ENCODE measurements at places on chromosomes 7 and 10.

- DNase-seq = no peak
Measured at GRCh38 chr10:112728118-112728883, 221.7 kb upstream of the TCF7L2 start.

DNA sequence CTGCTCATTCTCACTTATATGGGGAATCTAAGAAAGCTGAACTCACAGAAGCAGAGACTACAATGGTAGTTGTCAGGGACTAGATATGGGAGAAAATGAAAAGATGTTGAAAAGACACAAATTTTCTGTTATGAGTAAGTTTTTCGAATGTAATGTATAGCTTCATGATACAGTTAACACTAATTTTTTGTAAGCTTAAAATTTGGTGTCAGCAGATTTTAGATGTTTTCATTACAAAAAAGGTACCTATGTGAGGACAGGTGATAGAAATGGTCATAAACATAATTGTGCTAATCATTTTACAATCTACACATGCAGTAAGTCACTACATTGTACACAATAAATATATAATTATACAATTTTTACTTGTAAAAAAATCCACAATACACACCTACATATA is 286.6 kb downstream of the ZNF33B start:
- DNase-seq = no peak

DNA sequence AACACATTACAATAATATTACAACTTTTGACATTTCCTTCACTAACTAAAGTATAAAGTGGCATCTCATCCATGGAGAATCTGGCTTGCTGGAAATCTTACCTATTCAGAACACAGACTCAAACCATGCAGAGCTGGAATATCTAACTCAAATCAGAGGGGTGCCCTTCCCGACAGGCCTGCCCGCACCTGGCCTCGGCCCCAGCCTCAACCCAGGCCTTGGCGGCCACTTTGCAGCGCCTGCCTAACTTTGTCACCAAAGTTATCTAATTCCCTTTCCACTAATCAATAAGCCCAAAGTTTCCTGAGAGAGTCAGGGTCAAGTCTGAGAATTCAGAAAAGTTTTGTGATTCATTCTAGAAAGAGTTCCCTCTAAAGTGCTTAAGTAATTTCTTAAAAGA is 212.9 kb downstream of the COBL start:
- DNase-seq = no peak

- DNase-seq = no peak
Measured at GRCh38 chr7:135759532-135759931, 10.9 kb upstream of the FAM180A start.

DNA sequence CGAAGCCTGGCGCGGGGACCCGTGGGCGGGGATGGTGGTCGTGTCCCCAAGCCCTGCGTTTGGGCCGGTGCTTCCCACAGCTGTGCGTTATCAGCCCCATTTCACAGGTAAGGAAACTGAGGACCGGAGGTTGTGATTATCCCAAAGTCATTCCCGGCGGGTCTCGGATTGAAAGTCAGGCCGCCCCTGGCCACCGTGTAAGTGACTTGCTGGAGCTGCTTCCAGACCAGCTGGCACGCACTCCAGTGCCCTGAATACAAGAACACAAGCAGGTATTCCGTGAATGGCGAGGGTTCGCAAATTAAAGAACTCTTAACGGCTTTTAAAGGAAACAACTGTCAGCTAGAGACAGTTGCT is 675 bp upstream of the ATE1 start:
- no peak for DNase-seq

GRCh38 chr7:120716307-120716706 is 141.6 kb downstream of the TSPAN12 start:
- no peak for DNase-seq

- DNase-seq = no peak
Measured at GRCh38 chr7:115779561-115779960, 251.0 kb downstream of the TFEC start.

DNA sequence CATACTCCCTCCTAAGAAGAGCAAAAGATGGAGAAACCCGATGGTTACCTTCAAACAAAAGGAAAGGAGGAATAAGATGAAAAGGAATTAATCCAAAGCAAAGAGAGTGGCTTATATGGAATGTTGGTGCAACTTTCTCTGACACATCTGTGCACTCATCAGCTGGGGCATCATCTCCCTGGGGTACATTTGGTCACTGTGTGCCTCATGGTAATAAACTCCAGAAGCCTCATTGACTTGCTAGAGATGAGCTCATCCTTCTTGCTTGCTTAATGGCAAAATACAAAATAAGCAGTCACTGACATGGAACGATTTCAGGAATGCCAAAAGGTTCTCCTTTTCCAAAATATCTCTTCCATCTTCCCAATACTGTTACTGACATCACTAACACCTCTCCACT is 22.5 kb downstream of the CAV1 start:
- DNase-seq = no peak

- DNase-seq = no peak
Measured at GRCh38 chr7:122975341-122975740, 20.2 kb downstream of the TAS2R16 start.

DNA sequence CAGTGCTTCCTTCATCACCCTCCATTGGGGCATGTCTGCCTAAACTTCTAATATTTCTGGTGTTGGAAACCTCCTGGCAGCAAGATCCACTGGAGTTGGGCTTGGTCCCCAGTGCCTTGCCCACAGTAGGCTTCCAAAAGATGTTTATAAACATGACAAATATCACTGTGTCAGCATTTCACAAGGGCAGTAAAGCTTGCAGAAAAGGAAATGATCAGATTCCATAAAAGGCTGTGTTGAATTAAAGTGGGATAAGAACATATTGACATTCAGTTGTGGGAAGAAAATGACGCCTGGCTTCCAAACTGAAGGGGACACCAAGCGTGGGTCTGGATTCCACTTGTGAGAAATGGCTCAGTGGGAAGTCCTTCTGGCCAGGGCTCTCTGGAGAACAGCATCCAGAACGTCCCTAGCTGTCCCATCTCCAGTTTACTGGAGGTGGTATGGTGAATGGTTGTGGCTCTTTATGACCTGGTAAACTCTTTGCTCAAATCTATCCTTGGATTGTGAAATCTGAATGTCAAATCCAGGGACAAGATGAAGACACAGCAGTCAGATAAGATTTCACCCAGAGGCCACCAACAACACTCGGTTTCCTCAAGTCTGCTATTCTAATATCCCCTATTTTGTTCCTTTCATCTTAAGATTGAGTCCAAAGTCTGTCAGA is 287.2 kb downstream of the TNS3 start:
- DNase-seq = no peak

- no peak for DNase-seq
Measured at GRCh38 chr10:22460101-22460500, 114.8 kb downstream of the SPAG6 start.

- DNase-seq = no peak
Measured at GRCh38 chr7:94389381-94389780, 5.3 kb upstream of the COL1A2 start.

DNA sequence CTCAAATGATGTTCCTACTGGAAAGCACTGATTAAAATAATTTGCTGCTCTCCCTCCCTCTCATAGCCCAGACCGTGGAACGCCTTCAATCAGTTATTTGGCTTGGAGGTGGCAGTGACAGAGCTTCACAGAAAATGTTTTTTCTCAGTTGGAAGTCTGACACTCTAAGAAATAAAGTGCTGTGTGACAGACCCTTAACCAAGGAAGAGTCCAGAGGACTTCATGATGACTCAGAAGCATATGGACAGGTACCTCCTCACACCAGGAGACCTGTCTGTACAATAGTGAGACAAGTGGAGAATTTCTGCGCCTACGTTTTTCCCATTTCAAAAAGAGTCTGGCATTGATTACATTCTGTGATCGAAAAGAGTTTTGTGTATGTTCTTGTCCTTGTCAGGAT is 295.5 kb downstream of the DOCK4 start:
- no peak for DNase-seq

DNA sequence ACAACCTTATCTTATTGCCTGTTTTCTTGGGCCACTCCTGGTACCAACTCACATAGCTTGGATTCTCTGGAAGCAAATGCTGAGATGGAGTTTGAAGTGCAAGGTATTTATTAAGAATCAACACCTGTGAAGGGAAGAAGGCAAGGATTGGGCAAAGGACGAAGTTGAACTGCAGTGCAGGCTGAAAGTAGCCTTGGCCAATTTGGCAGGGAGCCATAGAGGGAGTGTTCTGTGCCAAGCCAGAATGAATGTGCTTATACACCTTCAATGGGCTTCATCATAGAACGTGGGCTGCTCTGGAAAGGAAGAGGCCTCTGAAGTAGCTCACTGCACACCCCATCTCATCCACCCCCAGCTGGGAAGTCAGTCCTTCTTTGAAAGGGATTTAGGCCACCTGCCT is 79.8 kb upstream of the IFRD1 start:
- DNase-seq = no peak

GRCh38 chr10:131785121-131785460 is 115.7 kb upstream of the PPP2R2D start:
- no peak for DNase-seq

All from activated CD4-positive, alpha-beta T cell treated with anti-CD3 and anti-CD28 coated beads for 4 hours (primary cell).